Stimulated activated memory B cell treated with anti-CD40 and anti-IgM and Interleukin-4, amounts not matched to agents 10 μg/mL and 1 μg/mL and 100 μg/mL, for 72 hours (primary cell): ENCODE measurements at places on chromosomes 4 and X.

- no peak for ATAC-seq
These were observed 8.3 kb downstream of the S100G start for GRCh38 chrX:16658284-16658683.

DNA sequence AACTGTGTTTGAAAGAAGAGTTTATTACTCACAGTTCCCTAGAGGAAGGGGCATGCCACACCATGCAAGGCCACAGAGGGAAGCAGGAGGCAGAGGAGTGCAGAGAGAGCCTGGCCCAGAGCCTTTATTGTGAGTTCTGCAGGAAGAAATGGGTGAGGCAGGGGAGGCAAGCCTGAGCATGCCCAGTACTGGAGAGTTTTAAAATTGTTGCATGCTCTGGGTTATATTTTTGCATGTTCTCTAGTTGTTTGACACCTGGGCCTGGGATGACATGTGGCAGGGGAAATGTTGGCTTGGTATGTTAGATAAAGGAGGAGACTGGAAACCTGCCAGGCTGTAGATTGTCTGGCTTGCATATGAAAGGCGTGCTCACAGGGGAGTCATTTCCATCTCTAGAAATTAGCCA, 19.7 kb upstream of the CRMP1 start:
- no peak for ATAC-seq

GRCh38 chrX:135431886-135432285, 10.1 kb downstream of the SMIM10L2A start:
- no peak for ATAC-seq

DNA sequence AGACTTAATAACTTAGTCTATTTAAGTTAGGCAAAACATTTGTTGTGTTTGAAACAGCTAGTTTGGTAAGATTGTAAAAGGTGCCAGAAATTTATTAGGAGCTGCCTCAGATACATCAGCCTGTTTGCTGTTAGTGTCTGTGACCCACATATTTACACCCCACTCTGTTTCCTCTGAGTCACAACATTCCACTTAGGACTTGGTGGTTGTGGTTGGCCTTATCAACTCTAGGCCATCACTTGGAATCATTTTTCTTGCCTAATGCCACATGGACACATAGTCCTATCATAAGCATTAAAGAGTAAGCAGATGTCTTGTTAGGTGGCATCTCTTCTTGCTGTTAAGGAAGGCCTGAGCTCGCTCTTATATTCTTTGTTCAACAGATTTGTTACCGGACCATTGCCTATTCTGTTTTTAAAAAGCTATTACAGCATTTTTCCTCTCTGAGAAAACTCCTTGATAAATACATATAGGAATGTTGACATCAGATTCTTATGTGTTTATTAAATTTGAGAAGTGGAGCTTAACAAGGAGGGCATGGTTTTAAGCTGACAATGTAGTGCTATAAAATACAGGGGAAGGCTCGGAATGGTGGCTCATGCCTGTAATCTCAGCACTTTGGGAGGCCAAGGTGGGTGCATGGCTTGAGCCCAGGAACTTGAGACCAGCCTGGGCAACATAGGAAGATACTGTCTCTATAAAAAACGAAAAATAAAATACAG, 51.2 kb upstream of the PGRMC2 start:
- ATAC-seq, result no peak

DNA sequence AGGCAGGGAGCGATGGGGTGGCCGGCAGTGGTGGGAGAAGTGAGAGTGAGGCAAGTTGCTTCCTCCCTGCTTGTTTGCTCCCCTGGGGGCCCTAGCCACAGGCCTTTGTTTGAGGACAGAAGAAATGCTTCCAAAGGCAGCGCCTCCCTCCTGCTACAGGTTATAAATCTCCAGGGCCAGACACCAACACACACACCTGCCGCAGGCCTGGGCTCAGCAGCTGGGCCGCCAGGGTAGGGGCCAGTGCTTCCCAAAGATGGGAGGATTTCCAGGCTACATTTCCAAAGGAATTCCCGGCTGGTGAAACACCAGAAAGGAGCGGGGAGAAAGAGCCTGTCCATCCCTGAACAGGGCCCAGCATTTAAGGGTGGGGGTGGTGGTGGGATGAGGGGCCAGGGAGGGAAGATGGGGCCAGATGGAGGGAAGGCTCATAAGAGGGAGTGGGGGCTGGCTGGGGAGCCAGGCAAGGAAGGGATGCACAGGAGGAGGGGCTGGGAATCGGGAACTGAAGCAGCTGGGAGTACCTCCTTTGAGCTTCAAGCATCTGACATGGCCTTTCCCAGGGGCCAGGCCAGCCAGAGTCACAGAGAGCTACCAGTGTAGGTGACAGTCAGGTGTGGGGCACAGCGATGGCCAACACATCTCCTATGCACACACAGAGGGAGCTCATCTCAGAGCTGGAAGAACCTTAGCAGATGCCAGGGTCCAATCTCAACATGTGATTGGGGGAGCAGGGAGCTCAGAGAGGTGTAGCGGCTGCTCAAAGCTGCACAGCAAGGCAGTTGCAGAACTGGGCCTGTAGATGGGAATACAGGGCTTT, 143.9 kb downstream of the PJA1 start:
- ATAC-seq, result no peak

DNA sequence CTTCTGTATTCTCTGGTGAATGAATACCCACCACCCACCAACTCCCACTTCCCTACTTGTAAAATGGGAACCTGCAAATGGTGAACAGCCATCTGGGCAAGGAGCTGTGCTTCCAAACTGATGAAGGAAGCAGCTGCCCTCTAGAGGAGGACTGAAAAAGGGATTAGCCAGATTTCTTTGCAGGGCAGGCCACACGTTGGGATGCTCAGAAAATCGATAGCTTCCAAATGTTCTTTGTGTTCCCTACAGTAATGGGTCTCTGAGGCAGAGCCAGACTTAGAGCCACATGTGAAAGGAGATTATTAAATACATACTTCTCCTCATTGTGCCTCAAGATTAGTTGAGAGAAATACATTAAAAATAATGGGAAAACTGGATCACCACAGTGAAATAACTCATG, 39.3 kb upstream of the LPAR4 start:
- no peak for ATAC-seq

- no peak for ATAC-seq
These were observed 1911.4 kb downstream of the STIM2 start for GRCh38 chr4:28772066-28772465.

DNA sequence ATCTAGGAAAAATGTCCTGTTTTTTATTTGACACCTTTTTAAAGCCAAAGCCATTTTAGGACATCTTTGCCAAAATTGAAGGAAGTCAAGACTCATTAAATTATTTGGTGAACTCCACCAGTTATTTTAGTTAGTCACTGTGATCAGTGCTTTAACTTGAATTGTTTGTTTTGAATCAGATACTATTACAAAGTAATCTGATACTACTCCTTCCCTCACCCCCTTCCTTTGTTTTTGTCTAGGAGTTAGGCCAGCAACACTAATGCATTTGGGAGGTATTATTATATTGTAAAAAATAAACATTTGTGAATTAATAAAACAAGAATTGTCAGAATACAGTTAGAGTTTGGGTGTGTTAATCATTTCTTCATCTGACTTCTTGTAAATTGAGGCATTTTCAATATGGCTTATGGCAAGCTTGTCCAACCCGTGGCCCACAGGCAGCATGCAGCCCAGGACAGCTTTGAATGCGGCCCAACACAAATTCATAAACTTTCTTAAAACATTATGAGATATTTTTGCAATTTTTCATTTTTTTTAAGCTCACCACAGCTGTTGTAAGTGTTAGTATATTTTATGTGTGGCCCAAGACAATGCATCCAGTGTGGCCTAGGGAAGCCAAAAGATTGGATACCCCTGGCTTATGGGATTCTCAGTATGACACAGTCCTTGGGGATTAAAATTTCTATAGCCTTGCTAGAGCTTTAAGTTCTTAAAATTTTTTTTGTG, 182.2 kb downstream of the BMPR1B start:
- no peak for ATAC-seq

- no peak for ATAC-seq
These were observed 174.1 kb upstream of the HS3ST1 start for GRCh38 chr4:11602606-11603340.

DNA sequence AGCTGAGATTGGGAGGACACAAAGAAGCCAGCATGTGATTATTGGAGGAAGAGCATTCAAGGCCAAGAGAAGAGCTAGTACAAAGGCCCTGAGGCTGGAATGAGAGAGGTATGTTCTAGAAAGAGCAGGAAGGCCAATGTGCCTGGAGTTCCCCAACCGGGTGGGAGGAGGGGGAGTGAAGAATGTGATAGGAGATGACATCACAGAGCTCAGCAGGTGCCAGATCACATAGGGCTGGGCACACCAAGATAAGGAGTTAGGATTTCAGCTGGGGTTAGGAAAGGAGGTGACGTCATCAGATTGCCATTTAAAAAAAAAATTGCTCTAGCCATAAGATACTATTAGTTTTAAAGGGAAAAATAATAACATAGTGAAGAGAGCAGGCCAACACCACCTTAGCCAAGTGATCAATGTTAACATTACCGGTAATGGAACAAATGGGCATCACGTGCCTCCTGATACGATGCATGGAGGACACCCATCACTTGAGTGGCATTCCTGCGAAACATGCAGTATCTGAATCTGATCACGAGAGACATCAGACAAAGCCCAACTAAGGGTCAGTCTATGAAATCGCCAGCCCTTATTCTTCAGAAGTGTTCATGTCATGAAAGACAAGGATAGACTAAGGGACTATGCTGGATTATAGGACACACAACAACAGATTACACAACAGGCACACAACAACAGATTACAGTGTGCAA, 344.3 kb downstream of the BCOR start:
- no peak for ATAC-seq

- no peak for ATAC-seq
These were observed 73.5 kb downstream of the FAM47B start for GRCh38 chrX:35016051-35016450.

GRCh38 chrX:39716401-39716800, 381.4 kb downstream of the BCOR start:
- no peak for ATAC-seq

DNA sequence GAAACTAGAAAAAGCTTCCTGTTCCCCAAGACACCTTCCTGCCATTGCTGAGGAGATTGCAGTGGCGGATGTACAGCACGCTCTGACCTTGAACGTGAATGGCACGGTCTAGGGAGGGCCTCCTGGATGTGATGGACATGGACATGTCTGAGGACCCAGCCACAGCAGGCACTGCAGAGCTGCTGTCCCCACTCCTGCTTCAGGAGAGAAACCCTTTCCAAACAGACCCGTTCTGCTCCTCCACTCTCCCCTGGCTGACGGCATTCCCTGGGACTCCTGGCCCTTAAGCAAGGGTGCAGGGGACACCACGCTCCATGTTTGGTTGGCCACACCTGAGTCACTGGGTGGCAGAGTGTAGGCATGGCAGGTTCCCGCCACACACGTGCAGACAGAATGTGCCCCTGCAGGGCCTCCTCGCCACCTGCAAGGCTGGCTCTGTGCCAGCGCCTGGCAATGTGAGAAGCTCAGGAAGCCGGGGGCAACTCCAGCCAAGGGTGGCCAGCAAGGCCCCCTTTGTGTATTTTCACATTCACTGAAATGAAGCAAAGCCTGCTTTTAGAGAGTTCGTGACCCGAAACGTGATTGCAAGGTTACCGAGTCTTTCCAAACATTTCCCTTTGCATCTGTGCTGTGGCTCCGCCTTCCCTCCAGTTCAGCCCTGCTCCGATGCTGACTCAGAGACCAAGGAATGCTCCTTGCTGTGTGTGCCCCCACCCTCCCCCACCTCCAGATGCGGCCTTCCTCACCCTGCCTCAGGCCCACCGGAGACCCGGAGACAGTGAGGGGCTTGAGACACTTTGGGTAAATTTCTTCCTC, 46.1 kb downstream of the HTRA3 start:
- no peak for ATAC-seq

- no peak for ATAC-seq
These were observed 309.5 kb downstream of the TMA16 start for GRCh38 chr4:163804001-163804400.

- no peak for ATAC-seq
These were observed 21.1 kb upstream of the UVSSA start for GRCh38 chr4:1325681-1326635.

DNA sequence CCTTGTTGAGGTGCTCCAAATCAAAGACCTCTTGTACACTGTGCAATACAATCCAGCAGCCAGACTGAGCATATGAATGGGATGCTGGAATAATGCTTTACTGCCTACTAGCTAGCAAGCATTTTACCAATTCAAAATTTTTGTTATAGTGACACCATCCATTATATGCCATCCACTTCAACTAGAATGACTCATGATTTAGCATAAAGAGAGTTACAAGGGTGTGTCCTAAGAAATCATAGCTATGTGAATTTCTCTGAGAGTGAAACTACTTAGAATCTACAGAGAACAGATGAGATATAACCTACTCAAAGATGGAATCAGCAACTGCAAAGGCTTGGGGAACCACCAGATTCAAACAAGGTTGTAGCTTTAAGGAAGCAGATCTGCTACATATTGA, 221.9 kb downstream of the LHFPL1 start:
- ATAC-seq, result no peak

DNA sequence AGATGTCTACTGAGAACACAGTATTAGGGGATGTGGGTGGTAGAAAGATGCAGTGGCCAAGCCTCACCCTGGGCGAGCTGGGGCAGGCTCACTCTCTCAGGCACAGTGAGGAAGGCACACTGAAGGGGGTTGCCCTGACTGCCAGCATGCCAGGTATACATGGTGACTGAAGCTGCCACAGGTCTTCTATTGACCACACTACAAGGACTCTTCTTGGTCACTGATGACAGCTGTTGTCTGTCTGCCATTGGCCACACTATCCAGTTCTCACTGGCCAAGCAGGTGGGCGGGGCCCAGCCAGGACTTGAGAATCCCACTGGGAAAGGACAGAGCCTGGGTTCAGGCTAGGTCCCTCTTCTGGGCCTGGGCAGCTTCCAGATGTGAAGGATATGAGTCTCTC, 39.7 kb upstream of the TBC1D14 start:
- no peak for ATAC-seq

DNA sequence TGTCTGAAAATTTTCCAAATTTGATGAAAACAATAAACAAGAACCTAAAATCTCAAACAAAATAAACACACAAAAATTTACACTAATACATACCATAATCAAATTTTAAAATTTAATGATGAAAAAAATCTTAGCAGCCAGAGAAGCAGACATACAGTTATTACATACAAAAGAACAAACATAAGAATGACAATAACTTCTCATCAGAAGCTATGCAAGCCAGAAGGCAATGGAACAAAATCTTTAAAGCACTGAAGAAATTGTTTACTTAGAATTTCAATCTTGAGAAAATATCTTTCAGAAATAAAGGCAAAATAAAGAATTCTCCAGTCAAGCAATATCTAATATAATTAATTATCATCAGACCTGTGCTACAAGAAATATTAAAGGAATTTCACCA, 121.3 kb downstream of the IDS start:
- ATAC-seq, result no peak

DNA sequence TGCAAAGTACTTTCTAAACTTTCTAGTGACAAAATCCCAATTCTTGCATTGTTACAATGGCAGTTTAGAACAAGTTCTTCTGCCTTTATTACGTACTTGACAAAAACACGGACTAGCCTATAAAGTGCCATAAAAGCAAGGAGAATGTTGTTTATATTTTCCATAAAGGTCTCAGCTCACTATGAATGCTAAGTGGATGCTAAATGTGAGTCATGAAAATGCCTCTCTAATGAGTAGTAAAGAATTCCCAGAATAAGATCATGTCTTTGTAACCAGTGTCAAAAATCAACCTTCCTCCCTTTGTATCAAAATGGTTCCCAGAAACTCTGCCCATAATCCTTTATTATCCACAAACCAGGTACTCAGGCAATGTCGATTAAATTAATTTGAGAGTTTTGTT, 539.8 kb upstream of the SLIT2 start:
- ATAC-seq, result no peak
